ENCODE measurements at places on chromosomes 5 and 9. TPM values are rescaled to one million over a fixed set of nuclear protein-coding genes. Genes with fewer than 3 reads are reported as not detected.

DNA sequence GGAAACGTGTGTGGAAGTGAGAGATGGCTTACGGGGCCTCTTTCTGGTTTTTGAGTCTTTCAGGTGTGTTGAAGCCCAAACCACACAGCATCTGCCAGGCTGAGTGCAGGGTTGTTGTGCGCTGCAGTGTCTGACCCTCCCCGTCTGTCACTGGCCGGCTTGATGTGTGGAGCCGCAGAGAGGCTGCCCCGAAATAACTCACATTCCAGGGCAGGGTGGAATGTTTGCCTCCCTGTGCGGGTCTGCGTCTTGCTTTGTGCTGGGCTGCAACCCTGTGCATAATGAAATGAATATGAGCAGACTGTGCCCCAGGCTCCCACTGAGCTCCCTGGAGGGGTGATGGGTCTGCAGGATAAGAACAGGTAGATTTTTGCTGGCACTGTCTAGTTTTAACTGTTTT lies 9.9 kb upstream of the PLEKHG4B start:
- no peak overlapping the region for H3K27ac ChIP-seq
- no peaks in the 10 kb centered on the region for H3K27me3 ChIP-seq
- H3K4me3 ChIP-seq = no peak overlapping the region
- H3K36me3 ChIP-seq = no peaks in the 10 kb centered on the region
- no peaks in the 10 kb centered on the region for H3K4me1 ChIP-seq

DNA sequence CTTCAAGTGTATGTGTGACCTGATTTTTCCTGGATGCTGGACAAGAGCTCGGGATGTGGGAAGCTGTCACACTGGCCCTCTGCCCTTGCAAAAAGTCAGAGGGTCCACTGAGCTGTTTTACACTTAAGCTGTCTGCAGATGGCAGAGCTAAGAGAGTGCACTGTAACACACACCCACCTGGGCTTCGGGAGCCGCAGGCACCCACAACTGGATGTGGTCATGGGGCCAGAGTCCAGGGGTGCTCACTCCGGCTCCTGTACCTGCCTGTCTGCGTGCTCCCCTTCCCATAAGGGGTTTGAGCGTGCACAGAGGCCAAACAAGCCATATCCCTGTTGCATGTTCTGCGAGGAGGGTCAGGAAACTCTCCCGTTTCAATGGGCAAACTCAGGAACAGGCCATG lies 82.5 kb downstream of the LRRC70 start:
- H3K36me3 ChIP-seq = no peaks in the 10 kb centered on the region
- no peak overlapping the region for H3K27ac ChIP-seq
- no peaks in the 10 kb centered on the region for H3K27me3 ChIP-seq
- no peak overlapping the region for H3K4me3 ChIP-seq
- no peaks in the 10 kb centered on the region for H3K4me1 ChIP-seq
- no peak for DNase-seq

GRCh38 chr9:3526997-3527940 lies 1.5 kb upstream of the RFX3 start:
- peaks cover 4% of the 10 kb centered on the region for H3K36me3 ChIP-seq
- peak overlapping the region; percentile 82 for H3K4me3 ChIP-seq
- peaks cover 24% of the 10 kb centered on the region for H3K4me1 ChIP-seq
- peak overlapping the region; percentile 100 for H3K27ac ChIP-seq
- DNase-seq = no peak

DNA sequence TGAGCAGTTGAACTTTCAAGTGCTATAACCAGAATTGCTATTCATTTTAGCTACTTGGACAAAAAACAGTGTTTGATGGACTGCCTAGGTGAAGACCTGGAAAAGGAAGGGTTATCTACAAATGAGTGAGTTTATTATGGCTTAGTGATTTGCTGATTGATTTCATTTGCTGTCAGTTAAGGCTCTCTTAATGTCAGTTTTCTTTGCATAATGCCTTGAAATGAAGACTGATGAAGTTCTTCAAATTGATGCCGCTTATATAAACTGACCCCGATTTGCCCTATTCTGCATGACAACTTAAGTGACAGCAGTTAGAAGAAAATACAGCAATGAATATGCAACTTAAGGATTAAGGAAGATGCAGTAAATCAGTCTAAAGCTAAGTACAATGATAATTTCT lies 332.6 kb downstream of the CCDC171 start:
- H3K4me3 ChIP-seq = no peak overlapping the region
- H3K36me3 ChIP-seq = no peaks in the 10 kb centered on the region
- H3K4me1 ChIP-seq = no peaks in the 10 kb centered on the region

DNA sequence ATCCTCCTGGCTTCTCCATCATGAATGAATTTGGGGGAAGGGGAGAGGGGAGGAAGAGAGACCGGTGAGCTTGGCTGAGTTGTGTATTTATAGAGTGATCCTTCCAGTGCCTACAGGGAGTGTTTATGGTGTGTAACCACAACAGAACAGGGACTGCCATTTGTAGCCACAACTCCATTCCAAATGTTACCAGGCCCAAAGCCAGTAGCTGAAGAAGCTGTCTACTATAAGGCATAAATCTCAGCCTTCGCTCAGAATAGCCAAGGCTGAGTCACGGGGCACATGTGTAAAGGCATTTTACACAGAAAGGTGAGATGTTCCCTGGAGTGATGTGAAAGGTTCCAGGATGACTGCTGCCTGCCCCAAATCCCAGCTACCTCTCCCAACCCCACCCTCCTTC lies 2.5 kb downstream of the TMEM252 start:
- H3K4me1 ChIP-seq = no peaks in the 10 kb centered on the region
- DNase-seq = no peak
- peaks cover 4% of the 10 kb centered on the region for H3K27me3 ChIP-seq
- H3K36me3 ChIP-seq = no peaks in the 10 kb centered on the region

- no peaks in the 10 kb centered on the region for H3K27me3 ChIP-seq
- H3K4me1 ChIP-seq = peaks cover 82% of the 10 kb centered on the region
- peak overlapping the region; percentile 43 for H3K4me3 ChIP-seq
- H3K27ac ChIP-seq = peak overlapping the region; percentile 96
- H3K36me3 ChIP-seq = peaks cover 31% of the 10 kb centered on the region
Observed at GRCh38 chr9:36151316-36152210, 15.0 kb downstream of the GLIPR2 start.

DNA sequence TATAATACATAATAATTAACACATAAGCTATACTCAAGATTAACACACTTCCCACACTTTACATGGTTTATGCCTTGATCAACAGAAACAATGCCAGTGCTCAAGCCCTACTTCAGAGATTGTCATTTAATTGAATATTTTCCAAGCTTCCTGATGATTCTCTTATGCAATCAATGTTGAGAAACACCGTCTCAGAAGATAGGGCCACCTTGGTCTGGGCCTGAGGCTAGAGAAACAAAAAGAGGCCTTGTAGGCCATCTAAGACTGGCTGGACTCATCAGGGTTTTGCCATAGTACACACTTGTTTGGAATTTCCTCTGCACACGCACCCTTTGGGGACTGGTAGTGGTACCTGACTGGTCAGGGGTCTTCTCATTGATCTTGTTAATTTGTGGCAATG lies 16.3 kb downstream of the C9orf152 start:
- H3K27ac ChIP-seq = no peak overlapping the region
- no peaks in the 10 kb centered on the region for H3K36me3 ChIP-seq
- no peak for DNase-seq
- no peaks in the 10 kb centered on the region for H3K4me1 ChIP-seq
- H3K4me3 ChIP-seq = no peak overlapping the region

DNA sequence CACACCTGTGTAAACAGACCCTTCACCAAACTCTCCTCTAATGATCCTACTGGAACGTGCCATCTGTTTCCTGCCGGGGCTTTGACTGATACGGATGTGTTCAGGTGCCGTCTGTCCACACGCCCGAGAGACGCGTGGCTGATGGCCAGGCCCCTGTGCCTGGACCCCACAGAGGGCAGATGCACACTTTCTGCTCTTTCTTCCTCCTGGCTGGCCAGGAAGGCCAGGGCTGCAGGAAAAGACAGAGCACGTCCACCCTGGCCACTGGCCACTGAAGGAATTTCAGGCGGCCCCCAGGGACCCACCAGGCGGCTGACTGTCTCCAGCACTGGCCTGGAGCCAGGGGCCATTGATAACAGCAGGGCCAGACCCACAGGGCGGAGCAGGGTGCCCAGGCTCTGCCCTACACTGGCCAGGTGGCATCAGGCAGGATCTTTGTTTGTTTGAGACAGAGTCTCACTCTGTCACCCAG lies 3.6 kb upstream of the ENG start:
- H3K36me3 ChIP-seq = no peaks in the 10 kb centered on the region
- no peak overlapping the region for H3K4me3 ChIP-seq
- no peak overlapping the region for H3K27ac ChIP-seq
- no peak for DNase-seq
- no peaks in the 10 kb centered on the region for H3K27me3 ChIP-seq

DNA sequence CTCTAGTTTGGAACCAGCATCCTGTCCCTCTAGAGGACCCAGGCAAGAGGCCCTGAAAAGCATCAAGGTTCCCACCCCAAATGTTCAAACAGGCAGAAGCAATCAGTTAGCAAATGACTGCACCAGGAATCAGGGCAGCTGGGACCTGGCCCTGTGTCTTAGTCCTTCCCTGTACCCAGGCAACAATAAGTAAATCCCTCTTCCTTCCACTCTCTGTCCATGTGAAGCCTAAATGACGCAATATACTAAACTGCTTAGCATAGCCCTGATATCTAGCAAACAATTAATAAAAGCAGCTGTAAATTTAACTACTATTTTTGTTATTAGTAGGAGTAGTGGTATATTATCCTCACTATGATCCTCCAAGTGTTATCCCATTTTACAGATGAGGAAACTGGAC lies 13.2 kb upstream of the ADRA1B start:
- peaks cover 9% of the 10 kb centered on the region for H3K27me3 ChIP-seq
- DNase-seq = no peak
- H3K4me3 ChIP-seq = no peak overlapping the region
- H3K36me3 ChIP-seq = no peaks in the 10 kb centered on the region
- H3K27ac ChIP-seq = no peak overlapping the region

Gene GARIN3
- not detected for total RNA-seq

Gene PTPN3
- total RNA-seq = not detected

Gene OR2S2
- not detected for total RNA-seq
